Aorta (tissue), 5 donors: ENCODE measurements at places on chromosomes 13 and 19. TPM values are rescaled to one million over a fixed set of nuclear protein-coding genes. Genes with fewer than 3 reads are reported as not detected.

POU2F2 gene
- total RNA-seq: 2.7 TPM

MBNL2 gene
- total RNA-seq: 73.4 TPM

GRCh38 chr19:18718846-18719458, 35.5 kb downstream of the CRTC1 start:
- H3K27ac ChIP-seq: no peak overlapping the region
- H3K4me3 ChIP-seq: no peak overlapping the region
- H3K36me3 ChIP-seq: no peaks in the 10 kb centered on the region
- no peaks in the 10 kb centered on the region for H3K4me1 ChIP-seq
- no peak for DNase-seq

DNA sequence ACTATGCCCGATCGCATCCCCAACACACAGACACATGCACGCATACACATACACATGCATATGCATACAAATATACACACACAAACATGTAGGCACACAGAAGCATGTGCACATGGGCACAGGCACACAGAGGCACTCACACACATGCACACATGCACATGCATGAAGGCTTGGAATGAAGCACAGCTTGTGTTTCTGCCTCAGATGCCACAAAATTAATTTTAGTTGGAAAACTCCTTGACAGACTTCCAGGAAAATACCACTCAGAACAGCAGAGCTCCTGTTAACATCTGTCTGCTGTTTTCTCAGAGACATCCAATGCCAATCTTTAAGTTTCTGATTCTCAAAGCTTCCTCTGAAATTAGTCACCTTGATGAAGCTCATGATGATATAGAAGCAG, 532.7 kb downstream of the RFC3 start:
- H3K27me3 ChIP-seq: no peaks in the 10 kb centered on the region
- H3K4me1 ChIP-seq: no peaks in the 10 kb centered on the region
- DNase-seq: no peak
- no peaks in the 10 kb centered on the region for H3K36me3 ChIP-seq
- no peak overlapping the region for H3K27ac ChIP-seq

GRCh38 chr13:91381371-91381770, 17.1 kb upstream of the GPC5 start:
- no peaks in the 10 kb centered on the region for H3K36me3 ChIP-seq
- no peaks in the 10 kb centered on the region for H3K27me3 ChIP-seq
- no peaks in the 10 kb centered on the region for H3K4me1 ChIP-seq
- DNase-seq: no peak
- H3K4me3 ChIP-seq: no peak overlapping the region
- no peak overlapping the region for H3K27ac ChIP-seq

GRCh38 chr19:11550265-11550664, 8.8 kb downstream of the ELOF1 start:
- H3K4me3 ChIP-seq: no peak overlapping the region
- no peaks in the 10 kb centered on the region for H3K27me3 ChIP-seq
- H3K36me3 ChIP-seq: no peaks in the 10 kb centered on the region
- H3K27ac ChIP-seq: no peak overlapping the region
- DNase-seq: no peak

DNA sequence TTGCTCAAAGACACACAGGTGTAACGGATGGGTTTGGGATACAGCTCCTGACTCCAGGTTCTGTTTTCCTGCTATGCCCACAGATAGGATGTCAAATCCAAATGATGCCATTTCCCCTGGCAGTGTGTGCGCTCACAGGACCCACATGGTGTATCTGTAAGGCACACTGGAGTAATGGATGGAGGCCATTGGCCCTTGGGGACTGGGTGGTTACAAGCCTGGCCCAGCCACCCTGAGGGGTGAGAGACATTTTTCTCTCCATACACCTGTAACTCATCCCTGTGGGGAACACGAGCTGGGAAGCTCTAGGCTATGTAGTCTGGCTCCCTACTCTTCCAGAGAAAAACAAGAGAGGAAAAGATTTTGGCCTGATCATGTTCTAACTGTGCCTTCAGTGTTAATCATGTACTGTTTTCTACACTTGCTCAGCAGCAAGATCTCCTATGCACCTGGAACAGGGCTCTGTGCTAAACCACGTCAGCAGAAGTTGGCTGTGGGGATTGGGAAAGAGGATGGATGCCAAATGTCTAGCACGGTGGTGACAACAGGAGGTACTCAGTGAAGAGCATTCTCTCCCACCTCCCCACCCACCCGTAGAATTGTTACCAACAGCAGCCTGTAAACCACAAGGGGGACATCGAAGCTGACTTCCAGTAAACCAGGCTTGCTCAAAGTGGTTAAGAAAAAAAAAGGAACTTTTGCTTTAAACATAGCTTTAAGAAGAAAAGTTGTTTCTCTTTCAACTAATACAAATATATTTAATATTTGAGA, 237.0 kb downstream of the LACC1 start:
- H3K4me1 ChIP-seq: peaks cover 7% of the 10 kb centered on the region
- no peaks in the 10 kb centered on the region for H3K36me3 ChIP-seq
- H3K27me3 ChIP-seq: no peaks in the 10 kb centered on the region
- no peak overlapping the region for H3K4me3 ChIP-seq

DNA sequence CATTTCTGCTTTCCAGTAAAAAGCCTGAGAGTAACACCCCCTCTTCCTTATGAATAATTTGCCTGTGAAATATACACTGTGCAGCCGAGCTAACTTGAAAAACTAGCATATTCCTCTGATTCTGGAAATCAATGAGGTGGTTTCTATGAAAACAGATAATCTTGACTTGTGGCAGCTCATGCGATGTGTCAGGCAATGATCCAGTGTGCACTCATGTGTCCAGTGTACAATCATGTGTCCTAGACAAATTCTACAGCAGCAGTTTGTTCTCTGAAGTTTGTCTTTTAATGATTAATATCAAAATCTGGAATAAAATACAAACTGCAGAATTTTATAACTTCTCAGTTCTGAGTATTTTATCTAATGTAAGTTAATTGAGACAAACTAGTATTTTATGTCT, 2213.9 kb upstream of the PCDH20 start:
- H3K27me3 ChIP-seq: no peaks in the 10 kb centered on the region
- no peak overlapping the region for H3K4me3 ChIP-seq
- DNase-seq: no peak
- no peak overlapping the region for H3K27ac ChIP-seq

GRCh38 chr19:44813841-44814470, 5.1 kb downstream of the BCAM start:
- peaks cover 1% of the 10 kb centered on the region for H3K36me3 ChIP-seq
- no peak overlapping the region for H3K27ac ChIP-seq
- no peaks in the 10 kb centered on the region for H3K4me1 ChIP-seq
- H3K4me3 ChIP-seq: no peak overlapping the region
- DNase-seq: no peak

GRCh38 chr13:111508902-111509509, 188.6 kb downstream of the TEX29 start:
- H3K27ac ChIP-seq: no peak overlapping the region
- H3K4me3 ChIP-seq: no peak overlapping the region
- no peaks in the 10 kb centered on the region for H3K36me3 ChIP-seq
- no peaks in the 10 kb centered on the region for H3K27me3 ChIP-seq

GRCh38 chr19:48722196-48722708, 2.7 kb upstream of the MAMSTR start:
- no peaks in the 10 kb centered on the region for H3K36me3 ChIP-seq
- H3K4me1 ChIP-seq: no peaks in the 10 kb centered on the region

GRCh38 chr19:3361384-3362216, 4.8 kb upstream of the NFIC start:
- H3K27me3 ChIP-seq: no peaks in the 10 kb centered on the region
- peak overlapping the region; percentile 97 for H3K4me3 ChIP-seq
- H3K27ac ChIP-seq: peak overlapping the region; percentile 66
- H3K36me3 ChIP-seq: no peaks in the 10 kb centered on the region
- no peaks in the 10 kb centered on the region for H3K4me1 ChIP-seq

GRCh38 chr19:46927106-46927505, 66.3 kb downstream of the ARHGAP35 start:
- H3K4me3 ChIP-seq: no peak overlapping the region
- H3K36me3 ChIP-seq: no peaks in the 10 kb centered on the region
- H3K27me3 ChIP-seq: no peaks in the 10 kb centered on the region
- no peak for DNase-seq
- peak overlapping the region; percentile 6 for H3K27ac ChIP-seq
- peaks cover 8% of the 10 kb centered on the region for H3K4me1 ChIP-seq

DNA sequence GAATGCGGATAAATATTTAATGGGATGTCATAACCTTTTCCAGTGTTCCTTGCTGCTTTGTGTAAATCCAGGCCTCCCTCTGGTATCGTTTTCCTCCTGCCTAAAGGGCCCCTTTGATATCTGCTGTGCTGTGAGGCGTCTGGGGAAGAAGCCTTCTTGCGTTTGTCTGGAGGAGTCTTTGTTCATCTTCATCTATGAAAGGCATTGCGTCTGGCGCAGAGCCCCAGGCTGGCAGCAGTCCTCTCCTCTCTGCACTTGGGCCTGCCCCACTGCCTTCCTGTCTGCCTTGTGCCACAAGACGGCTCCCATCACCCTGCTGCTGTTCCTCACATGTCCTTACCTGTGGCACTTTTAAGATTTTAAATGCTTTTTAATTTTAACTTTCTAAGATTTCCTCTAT, 9.8 kb downstream of the PROZ start:
- H3K27ac ChIP-seq: no peak overlapping the region
- no peak overlapping the region for H3K4me3 ChIP-seq
- no peak for DNase-seq
- H3K36me3 ChIP-seq: peaks cover 3% of the 10 kb centered on the region
- no peaks in the 10 kb centered on the region for H3K27me3 ChIP-seq

FFAR2 gene
- total RNA-seq: 2.0 TPM

DNA sequence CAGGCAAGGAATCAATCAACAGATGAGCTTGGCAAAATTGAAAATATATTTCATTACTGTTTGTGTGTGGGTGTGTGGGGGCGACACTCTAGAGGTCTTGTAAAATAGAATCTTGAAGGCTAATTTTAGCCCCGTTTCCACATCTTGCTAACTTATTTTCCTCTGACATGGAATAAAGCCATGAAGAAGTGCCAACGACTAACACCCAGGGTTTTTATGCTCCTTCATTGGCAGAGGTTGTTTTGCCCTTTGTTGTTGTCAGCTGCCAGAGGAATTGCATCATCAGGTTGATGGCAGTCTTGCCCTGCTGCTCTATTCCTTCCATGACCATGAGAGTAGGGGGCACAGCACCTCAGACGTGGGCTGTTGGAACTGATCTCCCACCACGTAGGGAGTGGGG, 30.6 kb upstream of the FAM216B start:
- H3K4me3 ChIP-seq: no peak overlapping the region
- H3K36me3 ChIP-seq: no peaks in the 10 kb centered on the region
- peaks cover 9% of the 10 kb centered on the region for H3K4me1 ChIP-seq
- H3K27ac ChIP-seq: no peak overlapping the region
- no peak for DNase-seq

SRRM5 gene
- total RNA-seq: 0.51 TPM

GRCh38 chr13:67223742-67224141, 6.4 kb downstream of the PCDH9 start:
- no peaks in the 10 kb centered on the region for H3K27me3 ChIP-seq
- H3K36me3 ChIP-seq: no peaks in the 10 kb centered on the region
- no peak overlapping the region for H3K27ac ChIP-seq
- peaks cover 2% of the 10 kb centered on the region for H3K4me1 ChIP-seq

ERFL gene
- 0.81 TPM for total RNA-seq

PRKCG gene
- total RNA-seq: 1.2 TPM

DNA sequence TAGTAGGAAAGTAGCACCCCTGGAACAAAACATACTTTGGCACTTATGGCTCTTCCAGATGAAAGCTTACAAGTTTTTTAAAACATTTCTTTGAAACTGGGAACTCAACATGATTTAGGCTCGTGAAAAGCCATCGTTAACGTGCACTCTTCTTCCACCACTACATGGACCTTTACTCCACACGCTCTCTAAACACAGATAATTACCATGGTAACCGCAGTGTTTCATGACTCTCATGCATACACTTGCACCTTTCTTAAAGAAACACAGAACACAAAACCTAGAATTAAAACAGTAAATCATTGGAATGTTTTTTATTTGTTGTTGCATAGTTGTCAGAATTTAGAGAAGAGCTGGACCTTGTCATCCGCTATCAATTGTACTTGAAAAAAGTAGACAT, 154.3 kb downstream of the FGF9 start:
- H3K4me1 ChIP-seq: no peaks in the 10 kb centered on the region
- no peaks in the 10 kb centered on the region for H3K36me3 ChIP-seq
- H3K27me3 ChIP-seq: no peaks in the 10 kb centered on the region
- H3K27ac ChIP-seq: no peak overlapping the region
- no peak overlapping the region for H3K4me3 ChIP-seq

PEAK3 gene
- total RNA-seq: 1.5 TPM

ZNF613 gene
- total RNA-seq: 8.8 TPM

- peak overlapping the region; percentile 97 for H3K4me3 ChIP-seq
- no peaks in the 10 kb centered on the region for H3K36me3 ChIP-seq
- H3K27ac ChIP-seq: peak overlapping the region; percentile 82
- DNase-seq: no peak
- H3K4me1 ChIP-seq: no peaks in the 10 kb centered on the region
- no peaks in the 10 kb centered on the region for H3K27me3 ChIP-seq
Measured at GRCh38 chr13:60398907-60399589, 2.0 kb downstream of the TDRD3 start.

C3 gene
- total RNA-seq: 3,196 TPM

SOX1 gene
- total RNA-seq: not detected

DNA sequence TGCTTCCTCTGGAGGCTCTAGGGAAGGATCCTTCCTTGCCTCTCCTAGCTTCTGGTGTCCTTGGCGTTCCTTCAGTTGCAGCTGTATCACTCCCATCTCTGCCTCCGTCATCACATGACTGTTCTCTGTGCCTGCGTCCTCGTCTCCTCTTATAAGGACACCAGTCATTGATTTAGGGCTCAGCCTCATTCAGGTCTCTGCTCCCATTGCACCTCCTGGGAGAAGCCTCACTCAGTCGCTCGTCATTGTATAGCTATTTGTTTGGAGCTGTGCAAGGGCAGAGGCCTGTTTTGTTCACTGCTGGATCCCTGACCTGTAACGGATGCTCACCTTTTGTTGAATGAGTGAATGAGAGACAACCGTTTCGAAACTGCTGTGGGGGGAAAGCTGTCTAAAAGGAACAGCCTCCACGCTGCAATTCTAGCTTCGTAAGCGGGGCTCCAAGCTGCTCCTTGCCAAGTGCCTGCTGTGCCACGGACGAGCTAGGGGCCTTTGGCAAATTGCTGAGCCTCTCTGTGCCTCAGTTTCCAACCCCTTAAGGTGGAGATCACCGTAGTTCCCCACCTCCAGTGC, 17.2 kb downstream of the BRSK1 start:
- no peak overlapping the region for H3K27ac ChIP-seq
- H3K36me3 ChIP-seq: no peaks in the 10 kb centered on the region
- no peaks in the 10 kb centered on the region for H3K27me3 ChIP-seq
- no peak for DNase-seq

MRPS12 gene
- 14.3 TPM for total RNA-seq

KIR2DL1 gene
- total RNA-seq: not detected

IFI30 gene
- 92.7 TPM for total RNA-seq

CLDND2 gene
- total RNA-seq: not detected

DMKN gene
- 27.1 TPM for total RNA-seq

NCR1 gene
- 0.72 TPM for total RNA-seq
